ENCODE measurements at places on chromosomes 12 and 14.

- no peak for DNase-seq
These were observed 1.1 kb upstream of the NUDT4 start for GRCh38 chr12:93376436-93377251.

GRCh38 chr12:116455540-116456329 is 103.4 kb upstream of the MAP1LC3B2 start:
- no peak for DNase-seq

- no peak for DNase-seq
These were observed 3.7 kb upstream of the SIX1 start for GRCh38 chr14:60652674-60653651.

- no peak for DNase-seq
These were observed 7.5 kb downstream of the VTI1B start for GRCh38 chr14:67666750-67667449.

GRCh38 chr12:47415054-47415453 is 290.8 kb downstream of the RPAP3 start:
- no peak for DNase-seq

- peak; percentile 46 for DNase-seq
These were observed 24.0 kb downstream of the TTC9 start for GRCh38 chr14:70665448-70666360.

DNA sequence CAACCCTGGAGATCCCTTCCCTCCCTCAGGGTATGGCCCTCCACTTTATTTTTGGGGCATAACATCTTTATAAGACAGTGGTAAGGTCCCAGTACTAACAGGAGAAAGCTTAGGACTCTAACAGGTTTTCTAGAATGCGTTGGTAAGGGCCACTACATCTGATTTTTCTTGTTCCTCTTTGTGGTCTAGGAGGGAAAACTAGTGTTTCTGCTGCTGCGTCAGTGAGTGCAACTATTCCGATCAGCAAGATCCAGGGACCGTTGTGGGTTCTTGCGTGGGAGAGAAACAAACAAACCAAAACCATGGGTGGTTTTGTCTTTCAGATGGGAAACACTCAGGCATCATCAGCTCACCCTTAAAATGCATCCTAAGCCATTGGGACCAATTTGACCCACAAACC is 123.6 kb upstream of the SLC16A7 start:
- DNase-seq: no peak

DNA sequence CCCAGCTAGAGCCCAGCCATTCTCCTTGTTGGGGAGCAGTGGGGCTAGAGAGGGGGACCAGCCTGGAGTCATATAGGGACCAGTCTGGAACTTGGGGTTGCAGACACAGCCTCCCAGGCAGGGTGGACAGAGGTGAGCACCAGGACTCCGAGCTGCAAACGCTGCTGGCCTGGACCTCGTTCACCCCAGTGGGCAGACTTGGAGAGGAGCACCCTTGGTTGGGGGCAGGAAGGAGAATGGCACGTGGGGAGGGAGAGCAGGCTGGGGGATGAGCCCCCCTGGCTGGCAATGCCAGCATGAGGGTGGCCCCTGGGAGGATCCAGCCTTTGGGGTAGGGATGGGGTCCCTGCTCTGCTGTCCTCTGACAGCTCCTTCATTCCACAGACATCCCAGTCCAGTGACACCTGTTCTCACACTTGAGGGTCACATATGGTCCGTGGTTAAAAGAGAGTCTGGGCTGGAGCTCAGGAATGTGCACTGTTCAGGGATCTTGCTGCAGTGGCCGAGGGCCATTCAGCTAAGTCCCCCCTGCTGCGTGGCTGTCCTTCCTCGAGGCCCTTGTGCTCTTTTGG is 2.8 kb downstream of the LBHD2 start:
- no peak for DNase-seq

- no peak for DNase-seq
These were observed 165.4 kb downstream of the KICS2 start for GRCh38 chr12:64056741-64057140.

All from GM18507 (cell line).